ENCODE measurements at places on chromosomes 7 and 10. TPM values are rescaled to one million over a fixed set of nuclear protein-coding genes. Genes with fewer than 3 reads are reported as not detected.

DNA sequence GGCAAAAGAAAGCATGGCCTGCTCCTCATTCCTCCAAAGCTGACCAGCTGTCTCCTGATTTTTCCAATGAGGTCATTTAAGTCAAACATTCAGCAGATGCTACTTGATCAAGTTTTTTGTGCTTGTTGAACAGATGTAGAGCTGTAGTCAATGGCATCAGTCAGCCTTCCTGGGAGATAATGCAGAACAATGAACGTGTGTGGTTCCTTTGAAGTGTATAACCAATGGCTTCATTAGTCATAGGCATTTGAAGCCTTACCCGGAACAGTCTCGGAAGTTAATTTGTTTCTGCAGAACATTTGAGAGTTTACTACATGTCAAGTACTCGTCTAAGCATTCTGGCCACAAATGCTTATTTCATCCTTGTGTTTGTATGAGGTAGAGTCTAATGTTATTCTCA lies 227.1 kb downstream of the ADRA2A start:
- DNase-seq, result no peak

GRCh38 chr7:148108381-148108780 lies 482.2 kb upstream of the C7orf33 start:
- DNase-seq, result no peak

DNA sequence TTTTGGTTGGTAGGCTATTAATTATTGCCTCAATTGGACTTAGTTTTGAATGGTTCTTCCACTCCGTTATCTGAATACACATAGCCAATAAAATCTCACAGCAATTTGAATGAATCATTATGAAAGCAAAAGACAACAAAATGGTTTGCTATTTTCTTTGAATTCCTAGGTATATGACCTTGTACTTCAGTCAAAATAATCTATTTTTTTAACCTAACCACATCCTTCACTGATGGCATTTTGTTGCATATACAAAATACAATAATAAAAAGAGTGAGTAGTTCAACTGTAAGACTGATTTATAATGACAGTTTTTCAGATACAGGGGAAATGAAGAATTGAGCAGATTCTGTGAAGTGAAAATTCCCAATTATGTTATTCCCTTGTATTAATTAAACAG lies 433.1 kb downstream of the HTR7 start:
- no peak for DNase-seq

DNA sequence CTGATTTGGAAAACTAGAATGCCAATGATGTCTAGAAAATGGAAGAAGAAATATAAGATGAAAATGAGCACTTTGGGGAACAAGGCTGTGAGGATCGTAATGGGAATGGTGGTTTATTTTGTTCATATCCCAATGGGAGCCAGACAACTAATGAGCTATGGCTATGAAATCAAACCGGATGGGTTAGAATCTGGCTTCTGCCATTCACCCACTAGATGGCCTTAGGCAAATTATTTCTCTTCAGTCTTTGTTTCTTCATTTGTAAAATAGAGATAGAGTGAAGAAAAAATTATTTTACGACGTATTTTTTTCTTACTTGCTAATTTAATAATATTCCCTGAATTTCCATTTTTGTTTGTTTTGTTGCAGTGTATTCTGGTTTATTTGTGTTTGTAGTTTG lies 572.1 kb upstream of the IGFBP3 start:
- no peak for DNase-seq

Gene PDZD7
- 0.35 TPM for total RNA-seq
